ENCODE measurements at places on chromosomes 5 and 9.

GRCh38 chr5:7970816-7971215 is 101.9 kb downstream of the MTRR start:
- no peak for ATAC-seq

- no peak for ATAC-seq
These were observed 251.2 kb upstream of the RORB start for GRCh38 chr9:74245866-74246497.

GRCh38 chr5:12367973-12368372 is 463.7 kb upstream of the CTNND2 start:
- no peak for ATAC-seq

DNA sequence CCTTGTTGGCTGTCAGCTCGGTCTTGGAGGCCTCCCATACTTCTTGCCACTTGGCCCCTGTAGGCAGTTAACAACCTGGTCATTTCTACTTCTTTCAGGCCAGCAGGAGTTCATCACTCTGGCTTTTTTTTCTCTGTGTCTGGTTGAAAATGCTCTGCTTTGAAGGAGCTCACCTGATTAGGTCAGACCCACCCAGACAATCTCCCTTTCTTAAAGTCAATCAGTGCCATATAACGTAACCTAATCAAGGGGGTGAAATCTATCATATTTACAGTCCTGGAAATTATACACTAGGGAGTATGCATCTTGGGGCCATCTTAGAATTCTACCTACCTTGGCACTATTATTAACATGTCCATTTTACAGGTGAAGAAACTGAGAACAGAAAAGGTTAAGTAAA is 155.4 kb downstream of the SREK1 start:
- no peak for ATAC-seq
